ENCODE measurements at places on chromosomes 5 and 9.

GRCh38 chr9:90331826-90332575 is 310.6 kb downstream of the DIRAS2 start:
- peak; percentile 21 for DNase-seq

DNA sequence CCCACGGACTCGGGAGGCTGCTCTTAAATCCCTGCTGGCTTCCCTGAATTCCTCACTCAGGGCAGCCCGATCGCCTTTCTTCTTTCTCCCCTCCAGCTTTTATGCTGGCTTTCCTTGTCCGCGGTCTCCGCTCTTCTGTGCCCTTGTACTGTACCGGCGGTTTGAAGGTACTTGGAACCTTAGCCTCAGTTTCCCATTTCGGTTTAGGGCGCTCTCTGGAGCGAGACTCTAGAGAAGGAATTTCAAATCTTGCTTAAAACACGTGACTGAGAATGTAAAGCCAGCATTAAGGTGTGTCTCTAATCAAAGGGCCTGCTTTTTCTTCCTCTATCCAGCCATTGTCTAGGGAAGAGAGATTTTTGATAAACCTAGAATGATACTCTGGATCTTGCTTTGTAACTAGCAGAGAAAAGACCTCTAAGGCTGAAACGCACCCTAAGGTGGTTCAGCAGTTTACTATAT is 650 bp downstream of the GPR107 start:
- peak; percentile 37 for DNase-seq

DNA sequence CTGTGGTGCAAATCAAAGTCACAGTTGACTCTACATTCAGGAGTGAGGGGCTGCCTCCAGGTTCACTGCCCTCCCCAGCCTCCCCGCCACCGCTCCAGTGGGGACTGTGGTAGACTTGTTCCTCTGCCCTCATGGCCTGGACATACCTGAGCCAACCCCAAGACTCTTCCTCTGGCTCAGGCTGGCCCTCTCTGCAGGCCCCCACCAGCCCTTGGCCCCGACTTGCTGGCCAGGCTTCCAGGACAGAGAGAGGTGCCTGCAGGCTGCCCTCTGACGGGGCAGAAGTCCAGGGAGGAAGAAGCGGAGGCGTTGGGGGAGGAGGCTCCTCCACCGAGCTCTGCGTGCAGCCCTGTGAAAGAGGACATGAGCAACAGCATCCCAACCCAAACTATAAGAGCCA is 2.8 kb upstream of the SARDH start:
- DNase-seq, result no peak

- peak; percentile 55 for DNase-seq
Measured at GRCh38 chr9:77588271-77588937, 59.7 kb downstream of the GNA14 start.

GRCh38 chr5:94670726-94671125 is 52.3 kb downstream of the SLF1 start:
- no peak for DNase-seq

DNA sequence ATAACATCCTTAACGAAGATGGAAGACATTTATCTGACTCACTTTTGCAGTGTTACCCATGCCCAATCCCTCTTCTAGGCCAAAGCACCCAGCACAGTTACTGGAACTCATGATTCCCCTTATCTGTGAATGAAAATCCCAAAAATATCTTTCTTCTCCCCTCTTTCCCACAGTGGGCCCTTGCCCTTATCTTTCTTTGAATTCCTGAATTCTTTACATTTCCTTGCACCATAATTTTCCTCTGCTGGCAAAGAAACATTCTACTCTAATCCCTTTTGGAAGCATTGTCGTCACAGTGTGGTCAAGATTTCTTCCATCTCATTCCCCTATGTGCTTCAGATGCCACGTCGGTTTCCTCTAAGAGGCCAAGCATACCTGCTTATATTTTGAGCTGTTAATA is 135.9 kb upstream of the LIFR start:
- DNase-seq, result peak; percentile 28

GRCh38 chr5:74127381-74128320 is 501.7 kb downstream of the ARHGEF28 start:
- peak; percentile 54 for DNase-seq

DNA sequence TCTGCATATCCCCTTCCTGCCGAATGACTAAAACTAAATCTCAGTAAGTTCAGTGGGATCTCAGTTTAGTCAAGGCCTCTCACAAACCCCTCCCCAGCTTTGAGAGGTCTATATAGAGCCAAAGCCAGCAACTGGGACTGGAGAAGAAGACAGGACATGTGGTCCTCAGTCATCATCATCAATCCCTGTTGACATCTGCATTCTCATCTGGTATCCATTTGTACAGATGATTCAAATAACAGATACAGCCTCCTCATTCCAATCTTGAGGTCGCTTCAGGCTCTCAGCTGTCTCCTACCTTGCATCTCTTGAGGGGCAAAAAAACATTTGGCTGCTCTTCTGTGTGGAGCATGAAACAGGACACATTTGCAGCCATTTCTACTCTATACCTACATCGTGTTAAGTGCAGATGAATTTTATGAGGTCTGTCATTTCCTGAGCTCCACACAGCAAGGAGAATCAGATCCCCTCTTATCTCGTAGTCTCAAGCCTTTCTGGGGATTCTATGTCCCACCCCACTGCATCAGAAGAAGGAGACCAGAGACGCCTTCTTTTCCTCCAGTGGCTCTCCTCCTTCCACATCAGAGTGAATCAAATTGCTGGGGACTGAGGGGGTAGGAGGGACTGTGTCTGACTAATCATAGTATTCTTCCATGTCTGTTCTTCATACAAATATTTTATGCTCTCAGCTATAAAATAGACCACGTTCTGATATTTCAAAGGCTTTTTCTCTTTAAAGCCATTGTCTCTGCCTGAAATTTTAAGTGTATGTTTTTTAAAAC is 4.7 kb upstream of the RECK start:
- no peak for DNase-seq

DNA sequence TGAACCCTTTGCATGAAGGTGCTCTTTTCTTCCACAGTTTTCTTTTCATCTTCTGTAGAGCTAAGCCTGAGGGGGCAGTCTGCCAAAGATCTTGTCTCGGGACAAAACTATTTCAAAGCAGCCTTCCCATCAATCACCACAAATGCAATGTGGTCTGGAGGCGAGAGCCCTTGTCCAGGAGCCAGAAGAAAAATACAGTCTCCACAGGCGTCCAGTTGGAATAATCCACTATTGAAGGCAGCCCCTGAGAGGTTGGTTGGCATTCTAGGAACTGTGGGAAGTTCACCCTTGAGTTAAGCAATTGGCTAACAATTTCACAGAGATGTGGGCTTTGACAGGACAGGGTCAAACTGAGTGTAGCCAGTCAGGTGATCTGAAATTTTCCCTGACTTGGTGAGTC is 72.0 kb downstream of the SEMA6A start:
- peak; percentile 96 for DNase-seq

GRCh38 chr9:126146254-126147145 is 180.1 kb upstream of the MVB12B start:
- peak; percentile 19 for DNase-seq

- no peak for DNase-seq
Measured at GRCh38 chr9:69237702-69238295, 63.7 kb downstream of the TJP2 start.

DNA sequence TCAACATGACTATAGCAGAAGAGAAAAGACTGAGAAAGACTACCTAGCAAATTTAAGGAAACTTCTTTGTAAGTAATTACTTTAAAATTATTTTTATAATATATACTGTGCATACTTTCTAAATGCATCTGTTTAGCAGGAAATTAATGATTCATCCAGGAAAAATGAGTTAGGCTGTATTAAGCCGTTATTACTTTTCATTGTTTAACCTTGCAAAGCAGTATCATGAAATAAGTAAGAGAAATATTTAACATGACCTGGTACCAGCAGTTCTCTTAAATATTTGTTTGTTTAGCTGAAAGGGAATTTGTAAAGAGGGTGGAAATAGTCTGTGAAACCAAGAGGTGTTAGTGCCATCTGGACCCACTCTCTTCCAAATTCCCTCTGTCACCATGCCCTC is 175.0 kb downstream of the GNAQ start:
- no peak for DNase-seq

- DNase-seq, result peak; percentile 82
Measured at GRCh38 chr5:150153957-150154617, 1.6 kb downstream of the PDGFRB start.

DNA sequence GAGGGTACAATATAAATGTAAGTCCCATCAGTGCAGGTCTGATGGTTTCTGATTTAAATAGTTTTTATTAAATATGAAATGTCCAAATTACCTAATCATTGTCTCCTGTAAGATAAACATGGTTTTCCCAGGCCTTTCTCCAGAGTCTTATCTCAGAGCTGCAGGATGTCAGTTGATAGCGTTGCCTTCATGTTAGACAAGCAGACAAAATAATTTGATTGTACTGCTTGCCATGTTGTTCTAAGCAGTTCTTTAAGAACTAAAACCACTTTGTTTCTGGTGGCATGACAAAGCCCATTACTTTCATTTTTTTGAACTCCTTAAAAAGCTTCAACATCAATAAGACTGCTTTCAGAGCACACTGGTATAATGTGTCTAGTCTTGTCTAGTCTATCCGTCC is 1073.5 kb downstream of the MAT2B start:
- DNase-seq, result no peak

DNA sequence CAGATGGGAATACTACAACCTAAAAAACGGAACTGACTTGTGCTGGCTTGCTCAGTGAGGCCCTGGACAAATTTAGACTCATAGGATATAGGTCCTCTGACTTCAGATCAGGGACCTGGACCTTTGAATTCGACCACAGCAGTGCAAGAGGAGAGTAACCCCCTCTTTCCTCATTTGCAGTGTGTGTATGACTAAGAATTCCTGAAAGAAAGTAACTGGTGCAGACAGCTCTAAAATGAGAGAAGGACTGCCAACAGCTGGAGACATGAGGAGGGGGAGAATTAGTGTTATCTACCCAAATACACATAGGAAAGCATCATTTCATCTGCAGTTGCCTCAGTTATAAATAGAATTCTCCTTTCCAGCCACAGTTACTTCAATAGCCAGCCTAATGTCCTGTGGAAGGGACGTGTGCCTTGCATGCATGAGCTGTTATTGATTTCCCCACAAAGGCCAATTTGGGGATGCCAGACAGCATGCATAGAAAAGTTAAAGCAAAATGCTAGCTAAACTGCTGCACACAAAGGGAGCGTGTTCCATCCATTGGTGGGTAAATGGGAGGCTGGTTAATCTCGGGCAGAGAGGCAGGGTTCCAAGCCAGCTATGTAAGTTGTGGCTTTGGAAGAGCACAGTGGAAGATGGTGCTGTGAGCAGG is 442.7 kb downstream of the CDK5RAP2 start:
- no peak for DNase-seq

- DNase-seq, result no peak
Measured at GRCh38 chr5:84057211-84057610, 327.5 kb downstream of the EDIL3 start.

- peak; percentile 95 for DNase-seq
Measured at GRCh38 chr5:88785746-88786565, 97.0 kb downstream of the MEF2C start.

All from astrocyte of the hippocampus (primary cell).